Activated T-cell treated with anti-CD3 and anti-CD28 coated beads for 4 hours (primary cell): ENCODE measurements at places on chromosomes 5 and 9.
A peak's percentile ranks its signal among the peaks of the same experiment; 100 is the strongest.

DNA sequence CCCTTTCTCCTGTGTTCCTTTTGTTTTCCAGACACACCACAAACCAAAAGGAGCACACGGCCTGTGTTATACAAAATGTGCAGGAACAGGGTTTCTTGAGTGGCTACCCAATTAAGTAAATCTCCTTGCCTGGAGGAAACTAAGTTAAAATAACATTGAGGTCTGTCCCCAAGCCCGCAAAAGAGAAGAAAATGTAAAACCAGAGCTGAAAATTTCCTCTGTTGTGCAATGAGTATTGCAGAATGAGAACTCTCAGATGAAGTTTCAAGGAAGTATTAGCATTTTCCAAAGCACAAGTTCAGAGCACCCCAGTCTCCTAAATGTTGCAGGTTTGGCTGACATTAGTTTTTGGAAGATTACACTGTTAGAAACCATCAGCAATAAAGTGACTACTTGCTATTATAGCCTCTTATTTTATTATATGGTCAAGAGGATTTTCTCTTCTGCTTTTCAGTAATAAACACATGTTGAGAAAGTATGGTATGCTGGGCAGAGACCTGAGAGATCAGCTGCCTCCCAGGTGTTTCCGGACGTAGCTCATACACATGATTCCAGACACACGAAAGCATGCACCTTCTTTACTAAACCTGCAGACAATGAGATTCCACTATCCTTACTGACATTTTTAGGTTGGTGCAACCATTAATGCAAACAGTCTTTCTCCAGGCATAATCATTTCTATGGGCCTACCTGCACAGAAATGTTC is 161.3 kb downstream of the SNCAIP start:
- no peak for DNase-seq

DNA sequence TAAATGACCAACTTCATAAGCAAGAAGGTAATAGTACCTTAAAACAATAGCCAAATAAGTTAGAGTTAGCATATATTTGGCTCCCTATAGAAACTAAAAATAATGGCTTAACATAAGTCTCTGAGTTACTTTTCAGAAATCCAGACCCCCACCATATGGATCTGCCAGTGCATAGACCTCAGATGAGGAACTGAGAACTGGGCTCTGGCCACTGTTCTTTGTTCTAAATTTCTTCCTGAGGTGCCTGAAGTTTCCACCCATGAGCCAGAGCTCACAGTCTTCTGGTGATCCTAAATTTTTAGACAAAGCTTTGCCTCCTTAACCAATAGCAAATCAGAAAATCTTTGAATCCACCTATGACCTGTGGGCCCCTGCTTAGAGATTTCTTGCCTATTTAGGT is 250.9 kb downstream of the YTHDC2 start:
- no peak for DNase-seq

DNA sequence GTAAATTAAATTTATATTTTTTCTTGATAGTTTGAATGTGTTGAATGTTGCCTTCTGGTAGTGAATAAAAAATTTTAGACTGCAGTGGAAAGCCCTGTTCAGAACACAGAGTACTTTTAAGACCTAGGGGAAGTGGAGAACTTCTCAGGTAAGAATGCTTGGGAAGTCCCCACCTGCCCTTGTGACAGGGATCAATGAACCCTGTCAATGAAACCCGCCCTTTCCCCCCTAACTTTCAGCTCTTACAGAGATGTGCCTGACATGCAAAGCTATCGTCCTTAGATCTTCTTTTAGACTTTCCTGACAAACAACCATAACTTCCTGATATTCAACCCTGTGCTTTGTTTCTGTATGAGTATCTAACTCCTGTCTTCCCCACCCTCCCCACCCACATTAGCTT is 562.7 kb downstream of the TLE4 start:
- no peak for DNase-seq

- DNase-seq: no peak
These were observed 79.6 kb downstream of the CSNK1A1 start for GRCh38 chr5:149471406-149472183.

DNA sequence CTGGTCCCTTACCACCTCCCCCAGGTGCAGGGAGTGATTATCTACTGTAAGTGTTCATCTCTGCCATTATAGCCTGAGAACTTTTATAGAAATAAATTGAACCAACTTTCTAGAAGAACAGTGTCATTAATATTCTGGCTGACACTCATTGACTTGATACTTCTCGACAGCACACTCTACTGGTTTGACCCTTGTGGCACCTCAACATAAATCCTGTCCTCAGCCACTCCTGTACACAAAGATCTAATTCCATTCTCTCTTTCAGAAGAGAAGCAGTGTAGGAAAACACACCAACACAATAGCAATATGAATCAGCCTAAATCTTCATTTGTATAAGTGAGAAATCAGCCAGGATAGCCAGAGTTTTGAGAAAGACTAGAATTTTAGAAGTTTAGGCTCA is 417.7 kb downstream of the TAF11L14 start:
- DNase-seq: no peak

GRCh38 chr5:90886381-90886780 is 327.8 kb downstream of the ADGRV1 start:
- DNase-seq: no peak

DNA sequence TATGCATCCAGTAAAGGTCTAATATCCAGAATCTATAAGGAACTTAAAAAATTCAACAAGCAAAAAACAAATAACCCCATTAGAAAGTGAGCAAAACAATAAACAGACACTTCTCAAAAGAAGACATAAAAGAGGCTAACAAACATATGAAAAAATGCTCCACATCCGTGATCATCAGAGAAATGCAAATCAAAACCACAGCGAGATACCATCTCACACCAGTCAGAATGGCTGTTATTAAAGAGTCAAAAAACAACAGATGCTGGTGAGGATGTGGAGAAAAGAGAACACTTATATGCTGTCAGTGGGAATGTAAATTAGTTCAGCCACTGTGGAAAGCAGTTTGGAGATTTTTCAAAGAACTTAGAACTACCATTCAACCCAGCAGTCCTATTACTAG is 86.1 kb downstream of the WWC1 start:
- no peak for DNase-seq

GRCh38 chr5:159061179-159061796 is 38.4 kb downstream of the EBF1 start:
- DNase-seq: no peak

- DNase-seq: no peak
These were observed 362.3 kb upstream of the PRR16 start for GRCh38 chr5:120101771-120102170.

DNA sequence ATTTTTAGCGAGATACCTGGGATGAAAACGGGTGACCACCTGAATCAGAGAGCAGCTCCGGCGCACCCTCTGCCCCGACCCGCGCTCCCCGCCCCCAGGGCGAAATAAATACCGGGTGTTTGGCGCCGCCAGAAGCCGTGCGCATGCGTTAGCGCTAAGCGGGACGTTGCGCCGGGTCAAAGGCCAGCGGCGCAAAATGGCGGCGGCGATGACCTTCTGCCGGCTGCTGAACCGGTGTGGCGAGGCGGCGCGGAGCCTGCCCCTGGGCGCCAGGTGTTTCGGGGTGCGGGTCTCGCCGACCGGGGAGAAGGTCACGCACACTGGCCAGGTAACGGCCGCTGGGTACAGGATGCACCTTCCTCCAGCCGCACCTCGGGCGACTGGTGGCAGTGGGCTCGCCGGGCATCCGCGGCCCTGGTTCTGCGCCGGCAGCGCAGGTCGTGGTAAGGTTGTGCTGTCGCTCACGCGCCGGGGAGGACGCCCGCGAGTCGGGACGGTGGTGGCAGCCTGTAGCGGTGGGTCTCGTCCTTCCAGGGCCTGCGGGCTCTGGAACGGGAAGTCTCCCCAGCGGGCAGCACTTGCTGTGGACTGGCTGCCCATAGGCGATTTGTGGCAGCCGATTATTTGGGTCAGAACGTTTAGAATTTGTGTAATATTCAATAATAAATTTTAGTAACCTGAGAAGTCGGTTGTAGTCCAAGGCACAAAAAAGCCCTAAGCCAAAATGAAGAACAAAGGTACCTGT is at the start of gene NDUFS6:
Gene NDUFS6 (plus strand): TSS at position 186 of the 745 bp plus-strand sequence. CDS start 11 bp downstream, at position 197.
- peak; percentile 62 for DNase-seq

- DNase-seq: no peak
These were observed 673.9 kb upstream of the RGMB start for GRCh38 chr5:98099448-98100105.

DNA sequence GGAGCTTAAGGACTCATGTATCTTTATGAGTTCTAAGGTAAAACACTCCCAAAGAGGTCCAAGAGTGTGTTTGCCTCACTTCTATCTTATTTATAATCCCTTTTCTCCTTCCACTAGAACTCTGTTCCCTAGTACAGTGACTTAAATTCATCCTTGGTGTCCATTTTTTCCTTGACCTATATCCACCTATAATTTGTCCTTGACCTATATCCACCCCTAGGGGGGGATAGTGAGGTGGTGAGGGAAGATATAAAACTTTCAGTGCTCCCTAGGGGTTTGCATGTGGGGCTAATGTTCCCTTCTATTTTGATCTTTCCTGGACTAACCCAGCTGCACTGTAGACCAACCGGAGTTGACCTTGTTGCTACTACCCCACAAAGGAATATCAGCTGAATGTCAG is 83.5 kb upstream of the GNAQ start:
- no peak for DNase-seq

GRCh38 chr9:71796100-71796767 is 27.9 kb upstream of the CEMIP2 start:
- DNase-seq: no peak

- DNase-seq: no peak
These were observed 50.4 kb upstream of the CDKN2AIPNL start for GRCh38 chr5:134462047-134462575.

DNA sequence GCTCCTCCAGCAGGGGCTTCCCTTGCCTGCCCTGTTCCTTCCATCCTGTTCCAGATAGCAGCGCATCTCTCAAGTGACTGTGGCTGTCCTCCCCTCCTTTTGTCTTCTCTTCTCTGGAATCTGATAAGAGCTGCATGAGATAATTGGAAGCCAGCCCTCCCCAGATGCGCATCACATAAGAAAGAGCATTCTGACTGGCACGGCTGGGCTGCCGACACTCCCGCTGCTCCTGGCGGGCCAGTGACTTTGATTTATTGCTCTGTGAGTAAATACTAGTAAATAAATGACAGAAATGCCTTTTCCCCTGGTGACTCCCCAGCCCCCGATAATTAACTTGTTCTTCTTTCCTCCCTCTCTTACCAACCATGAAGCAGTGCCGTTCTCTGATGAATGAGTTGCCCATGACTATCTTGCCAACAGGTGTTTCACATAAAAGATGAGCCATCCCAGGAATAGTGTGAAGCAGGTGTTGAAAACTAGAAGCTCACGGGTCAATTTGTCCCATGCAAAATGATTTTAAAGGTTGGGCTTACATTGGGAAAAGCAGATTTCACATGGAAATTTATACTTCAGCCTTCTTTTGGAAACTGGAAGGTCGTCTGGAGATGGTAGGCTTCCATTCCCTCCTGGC is 212.3 kb downstream of the ERCC6L2 start:
- no peak for DNase-seq

DNA sequence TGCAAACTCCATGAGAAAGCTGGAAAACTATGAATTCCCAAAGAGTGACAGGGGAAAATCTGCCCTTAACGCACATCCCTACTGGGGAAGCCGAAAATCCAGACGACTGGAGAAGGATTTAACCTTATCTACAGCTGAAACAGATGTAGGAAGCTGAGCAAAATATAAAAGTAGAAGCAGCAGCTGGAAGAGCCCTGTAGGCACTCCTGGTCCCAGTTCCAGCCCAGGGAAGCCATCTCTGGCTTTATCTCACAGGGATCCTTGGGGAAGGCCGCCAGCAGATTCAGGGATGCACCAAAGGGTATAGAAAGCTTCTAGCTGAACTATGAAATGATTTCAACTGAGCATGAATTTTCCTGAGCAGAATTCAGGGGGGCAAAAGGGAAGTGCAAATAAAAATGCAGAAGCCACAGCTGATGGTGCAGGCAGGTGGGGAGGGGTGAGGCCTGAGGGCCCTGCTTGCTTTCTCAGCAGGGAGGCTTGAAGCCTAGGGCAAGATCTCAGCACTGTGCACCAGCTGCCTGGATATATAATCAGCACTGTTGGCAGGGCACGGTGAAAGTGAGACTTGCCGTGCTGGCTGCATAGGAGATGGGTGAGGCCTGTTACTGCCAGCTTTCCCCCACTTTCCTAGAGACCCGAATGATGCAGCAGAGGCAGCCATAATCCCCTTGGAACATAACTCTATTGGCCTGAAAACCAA is 2019.5 kb upstream of the NUDT12 start:
- no peak for DNase-seq

GRCh38 chr9:23243523-23243922 is 582.5 kb downstream of the ELAVL2 start:
- no peak for DNase-seq

- no peak for DNase-seq
These were observed 53.4 kb downstream of the GALNT12 start for GRCh38 chr9:98860871-98861293.

GRCh38 chr5:154642499-154643245 is 112.5 kb upstream of the LARP1 start:
- no peak for DNase-seq

- no peak for DNase-seq
These were observed 154.3 kb downstream of the NFIB start for GRCh38 chr9:14159440-14160216.

DNA sequence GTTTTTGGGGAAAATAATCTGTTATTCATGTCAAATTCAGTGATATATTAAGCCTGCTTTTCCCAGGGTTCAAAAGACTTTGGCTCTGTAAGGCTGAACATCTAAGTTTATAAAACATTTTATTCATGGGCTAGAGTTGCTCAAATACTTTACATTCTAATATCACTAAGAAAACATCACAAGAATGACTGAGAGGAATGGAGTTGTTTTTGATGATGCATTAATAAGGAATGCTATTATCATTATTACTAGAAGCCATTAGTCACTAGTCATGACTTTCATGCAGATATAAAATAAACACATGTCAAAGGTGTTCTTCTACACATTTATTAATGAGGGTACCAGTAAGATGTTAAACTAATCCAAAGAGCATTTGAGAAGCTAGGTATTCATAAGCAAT is 185.5 kb upstream of the KCNN2 start:
- no peak for DNase-seq

- DNase-seq: no peak
These were observed 8.2 kb downstream of the SLC22A4 start for GRCh38 chr5:132302413-132302812.

DNA sequence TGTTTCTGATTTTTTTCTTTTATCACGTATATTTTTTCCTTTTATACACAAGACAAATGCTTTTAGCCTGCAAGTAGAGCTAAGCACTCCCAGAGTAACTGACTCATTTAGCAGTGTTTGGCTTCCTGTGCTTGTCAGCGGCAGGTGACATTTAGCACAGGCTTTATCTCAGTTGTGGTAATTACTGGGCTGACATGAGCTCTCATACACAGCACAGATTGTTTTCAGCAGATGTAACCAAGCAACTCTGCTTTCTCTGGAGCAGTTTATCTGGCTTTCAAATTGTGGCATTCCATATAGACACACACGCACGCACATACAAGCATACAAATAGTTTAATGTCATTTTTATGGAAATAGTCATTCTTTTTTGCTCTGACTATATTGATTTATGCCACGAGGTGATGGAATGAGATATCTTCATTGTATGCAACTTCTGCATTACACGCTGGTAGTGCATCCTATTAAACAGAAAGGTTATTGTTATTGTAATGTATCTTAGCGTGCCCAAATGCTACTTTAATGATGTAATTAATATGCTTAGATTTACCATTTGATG is 379.0 kb upstream of the GRAMD2B start:
- DNase-seq: no peak
